ENCODE measurements at places on chromosomes 7 and 10.

DNA sequence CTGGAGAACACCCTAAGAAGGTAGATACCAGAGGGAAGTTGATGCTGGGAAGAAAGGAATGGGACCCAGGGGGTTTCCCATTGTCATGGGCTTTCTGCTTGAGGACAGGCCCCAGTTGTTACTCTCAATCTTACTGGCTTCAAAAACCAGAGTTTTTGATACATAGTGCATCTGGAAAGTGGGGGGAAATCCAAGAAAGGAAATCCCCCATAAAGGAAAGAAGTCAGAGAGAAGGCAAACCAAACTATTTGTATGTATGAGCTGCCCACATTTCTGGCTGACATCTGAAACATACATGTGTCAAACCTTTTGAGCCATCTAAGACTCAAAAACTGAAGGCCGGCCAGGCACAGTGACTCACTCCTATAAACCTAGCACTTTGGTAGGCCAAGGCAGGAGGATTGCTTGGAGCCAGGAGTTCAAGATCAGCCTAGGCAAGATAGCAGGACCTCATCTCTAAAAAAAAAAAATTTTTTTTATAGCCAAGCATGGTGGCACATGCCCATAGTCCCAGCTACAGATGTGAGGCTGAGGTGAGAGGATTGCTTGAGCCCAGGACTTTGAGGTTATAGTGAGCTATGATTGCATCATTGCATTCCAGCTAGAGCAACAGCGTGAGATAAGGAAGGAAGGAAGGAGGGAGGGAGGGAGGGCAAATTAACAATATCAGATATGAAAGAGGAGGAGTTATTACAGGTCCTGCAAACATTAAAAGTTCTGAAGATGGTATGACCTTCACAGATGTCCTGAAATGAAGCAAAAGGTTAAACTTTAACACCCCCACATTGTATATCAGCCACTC is 6.7 kb upstream of the COA1 start:
- DNase-seq, result no peak

DNA sequence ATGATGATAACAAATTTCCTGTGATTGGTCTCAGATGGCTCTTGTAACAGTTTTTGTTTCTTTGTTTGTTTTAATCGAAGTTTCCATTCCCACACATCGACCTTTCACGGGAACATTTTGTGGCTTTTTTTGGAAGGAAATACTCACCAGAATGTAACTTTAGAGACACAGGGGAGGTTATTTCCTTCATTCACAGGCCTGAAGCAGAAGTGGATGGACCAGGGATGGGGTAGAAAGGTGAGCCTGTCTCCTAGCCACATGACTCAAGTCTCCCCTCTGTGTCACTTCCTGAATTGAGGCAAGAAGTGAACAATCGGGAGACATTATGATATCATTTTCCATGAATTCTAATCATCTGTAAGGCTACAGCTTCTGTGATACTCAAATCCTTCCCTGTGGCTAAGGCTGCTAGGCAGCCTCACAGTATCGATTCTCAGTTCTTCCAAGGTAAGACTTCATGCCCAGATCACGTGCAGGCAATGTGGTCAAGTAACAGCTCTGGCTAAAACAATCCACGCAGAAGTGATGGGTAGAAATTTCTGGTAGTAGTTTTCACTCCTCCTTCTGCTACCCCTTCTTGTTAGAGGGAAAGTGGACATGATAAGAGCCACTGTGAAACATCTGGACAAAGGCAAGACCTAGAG is 203.9 kb upstream of the NEBL start:
- no peak for DNase-seq

DNA sequence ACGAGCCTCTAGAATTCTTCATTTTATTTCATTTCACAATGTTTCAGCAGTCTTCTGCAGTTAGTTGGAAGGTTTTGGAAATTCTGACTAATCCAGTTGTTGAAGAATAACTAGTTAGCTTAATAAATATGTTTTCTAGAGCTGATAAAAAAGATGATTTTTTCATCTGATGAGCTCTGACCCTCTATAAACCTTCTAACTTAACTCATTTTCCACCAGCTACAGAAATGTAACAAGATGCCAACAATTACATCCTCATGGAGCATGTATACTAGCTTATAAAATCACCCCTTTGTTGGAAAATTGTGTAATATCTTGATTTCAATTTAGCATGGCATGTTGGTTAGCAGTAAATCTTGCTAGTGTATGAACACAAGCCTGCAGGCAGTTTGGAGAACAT is 33.1 kb downstream of the KAT6B start:
- DNase-seq, result no peak

DNA sequence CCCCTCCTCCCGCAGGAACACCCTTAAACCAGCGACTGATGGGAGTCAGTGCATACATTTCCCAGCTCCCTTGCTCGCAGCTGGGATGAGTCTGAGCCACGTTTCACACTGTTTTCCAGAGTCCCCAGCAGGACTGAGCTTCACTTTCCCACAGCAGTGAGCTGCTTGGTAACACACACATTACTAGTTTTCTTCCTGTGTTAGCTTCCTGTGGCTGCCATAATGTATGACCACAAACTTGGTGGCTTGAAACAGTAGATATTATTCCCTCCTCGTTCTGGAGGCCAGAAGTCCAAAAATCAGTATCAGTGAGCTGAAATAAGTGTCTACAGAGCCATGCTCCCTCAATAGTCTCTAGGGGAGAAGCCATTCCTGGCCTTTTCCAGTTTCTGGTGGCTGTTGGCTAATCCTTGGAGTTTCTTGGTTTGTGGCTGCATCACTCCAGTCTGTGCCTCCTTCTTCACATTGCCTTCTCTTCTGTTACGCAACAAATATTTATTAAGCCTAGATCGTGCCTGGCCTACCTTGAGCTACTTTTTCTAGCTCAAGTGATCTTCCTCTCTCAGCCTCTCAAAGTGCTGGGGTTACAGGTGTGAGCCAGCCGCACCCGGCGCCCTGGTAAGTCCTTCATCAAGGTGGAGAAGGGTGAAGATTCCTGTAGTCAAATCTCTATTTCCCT is 26.2 kb upstream of the CARD11 start:
- DNase-seq, result no peak

DNA sequence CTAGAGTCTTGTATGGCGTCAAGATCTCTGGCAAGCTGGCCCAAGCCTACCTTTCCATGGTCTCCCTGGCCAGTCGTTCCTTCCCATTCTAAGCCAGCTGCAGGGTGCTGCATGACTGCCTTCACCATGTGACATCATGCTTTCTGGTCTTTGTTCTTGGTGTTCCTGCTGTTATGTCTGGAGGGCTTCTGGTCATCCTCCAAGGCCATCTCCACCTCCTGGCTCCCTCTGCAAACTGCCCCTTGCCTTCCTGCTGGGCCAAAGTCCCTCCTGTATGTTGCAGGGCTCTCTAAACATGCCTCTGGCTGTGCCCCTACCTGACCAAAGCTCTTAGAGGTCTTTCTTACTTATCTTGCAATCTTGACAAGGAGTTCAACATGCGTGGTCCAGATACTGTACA is 44.4 kb upstream of the SHH start:
- no peak for DNase-seq

DNA sequence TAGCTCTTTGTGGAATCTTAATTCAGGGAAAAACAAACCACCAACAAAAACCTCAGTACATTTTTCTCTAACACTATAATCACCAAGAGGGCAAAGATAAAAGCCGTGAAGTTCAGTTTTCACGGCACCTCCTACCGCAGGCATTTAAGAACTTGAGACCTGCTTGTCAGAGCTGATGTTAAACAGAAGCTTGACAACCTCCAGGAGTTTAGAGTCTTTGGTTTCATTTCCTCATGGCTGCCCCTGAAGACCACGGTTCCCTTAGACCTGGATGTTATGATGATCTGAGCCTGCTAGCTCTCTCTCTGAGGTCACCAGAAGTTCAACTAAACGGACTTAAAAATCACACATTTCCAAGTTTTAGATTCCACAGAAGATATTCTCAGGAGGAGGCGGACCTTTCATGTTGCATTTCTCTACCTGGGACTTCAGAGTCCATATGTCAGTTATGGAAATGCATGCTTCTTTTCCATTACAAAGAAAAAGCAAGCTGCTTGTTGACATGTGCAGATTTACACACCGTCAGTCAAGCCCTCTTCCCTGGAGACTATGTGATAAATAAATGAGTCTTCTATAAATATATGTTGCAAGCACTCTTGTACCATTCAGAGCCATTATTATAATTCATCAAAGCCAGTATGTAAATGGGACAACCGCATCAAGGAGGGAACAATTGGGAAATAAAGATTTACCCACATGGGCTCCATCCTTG is 258.0 kb downstream of the GFRA1 start:
- no peak for DNase-seq

GRCh38 chr7:78195281-78195680 is 396.7 kb downstream of the PHTF2 start:
- DNase-seq, result no peak

GRCh38 chr7:73779517-73779916 is 9.4 kb upstream of the CLDN3 start:
- DNase-seq, result no peak

DNA sequence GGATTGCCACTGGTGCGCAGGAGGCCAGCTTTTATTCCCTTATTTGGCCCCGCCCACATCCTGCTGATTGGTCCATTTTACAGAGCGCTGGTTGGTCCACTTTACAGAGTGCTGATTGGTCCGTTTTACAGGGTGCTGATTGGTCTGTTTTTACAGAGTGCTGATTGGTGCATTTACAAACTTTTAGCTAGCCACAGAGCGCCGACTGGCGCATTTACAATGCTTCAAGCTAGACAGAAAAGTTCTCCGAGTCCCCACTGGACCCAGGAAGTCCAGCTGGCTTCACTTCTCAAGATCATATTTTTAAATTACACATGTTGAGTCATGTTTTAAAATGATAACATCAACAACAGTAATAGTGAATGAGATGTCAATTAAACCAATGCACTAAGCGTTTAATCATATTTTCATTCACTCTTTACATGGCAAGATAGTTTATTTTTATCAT is 128.3 kb downstream of the CUBN start:
- no peak for DNase-seq

DNA sequence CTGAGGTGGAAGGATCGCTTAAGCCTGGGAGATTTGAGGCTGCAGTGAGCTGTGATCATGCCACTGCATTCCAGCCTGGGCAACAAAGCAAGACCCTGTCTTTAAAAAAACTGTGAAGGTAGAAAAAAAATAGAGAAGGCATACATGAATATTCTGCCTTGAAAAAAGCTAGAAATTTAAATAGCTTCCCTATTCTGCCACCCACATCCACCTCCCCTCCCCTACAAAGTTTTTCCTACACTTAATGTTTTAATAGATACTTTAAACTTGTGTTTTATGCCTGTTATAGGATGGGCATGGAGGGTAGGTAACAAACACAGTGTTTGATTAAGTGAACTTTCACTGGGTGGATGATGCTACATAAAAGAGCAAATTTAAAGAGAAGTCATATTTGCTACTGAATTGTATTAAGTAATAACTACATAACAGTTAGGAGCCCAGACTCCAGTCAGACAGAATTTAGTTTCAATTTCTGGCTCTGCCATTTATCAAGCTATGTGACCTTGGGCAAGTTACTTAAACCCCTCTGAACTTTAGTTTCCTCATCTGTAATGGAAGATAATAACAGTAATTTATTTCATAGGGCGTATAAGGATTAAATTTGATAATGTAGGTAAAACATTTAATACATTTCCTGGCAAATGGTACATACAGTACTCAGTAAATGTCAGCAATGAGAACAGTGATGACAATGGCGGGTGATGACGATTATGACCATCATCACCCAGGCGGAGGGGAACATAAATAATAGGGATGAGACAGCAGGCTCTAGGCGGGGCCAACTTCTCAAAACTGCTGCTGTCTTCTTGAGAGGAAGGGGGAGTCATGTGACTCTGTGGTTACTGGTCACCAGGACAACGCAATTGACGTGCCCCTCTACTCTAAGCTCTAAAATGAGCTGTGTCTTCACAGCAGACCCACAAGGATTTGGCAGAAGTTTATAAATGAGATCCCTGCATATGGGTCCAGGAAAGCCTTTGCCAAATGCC is 15.8 kb downstream of the DNMBP start:
- peak; percentile 6 for DNase-seq

DNA sequence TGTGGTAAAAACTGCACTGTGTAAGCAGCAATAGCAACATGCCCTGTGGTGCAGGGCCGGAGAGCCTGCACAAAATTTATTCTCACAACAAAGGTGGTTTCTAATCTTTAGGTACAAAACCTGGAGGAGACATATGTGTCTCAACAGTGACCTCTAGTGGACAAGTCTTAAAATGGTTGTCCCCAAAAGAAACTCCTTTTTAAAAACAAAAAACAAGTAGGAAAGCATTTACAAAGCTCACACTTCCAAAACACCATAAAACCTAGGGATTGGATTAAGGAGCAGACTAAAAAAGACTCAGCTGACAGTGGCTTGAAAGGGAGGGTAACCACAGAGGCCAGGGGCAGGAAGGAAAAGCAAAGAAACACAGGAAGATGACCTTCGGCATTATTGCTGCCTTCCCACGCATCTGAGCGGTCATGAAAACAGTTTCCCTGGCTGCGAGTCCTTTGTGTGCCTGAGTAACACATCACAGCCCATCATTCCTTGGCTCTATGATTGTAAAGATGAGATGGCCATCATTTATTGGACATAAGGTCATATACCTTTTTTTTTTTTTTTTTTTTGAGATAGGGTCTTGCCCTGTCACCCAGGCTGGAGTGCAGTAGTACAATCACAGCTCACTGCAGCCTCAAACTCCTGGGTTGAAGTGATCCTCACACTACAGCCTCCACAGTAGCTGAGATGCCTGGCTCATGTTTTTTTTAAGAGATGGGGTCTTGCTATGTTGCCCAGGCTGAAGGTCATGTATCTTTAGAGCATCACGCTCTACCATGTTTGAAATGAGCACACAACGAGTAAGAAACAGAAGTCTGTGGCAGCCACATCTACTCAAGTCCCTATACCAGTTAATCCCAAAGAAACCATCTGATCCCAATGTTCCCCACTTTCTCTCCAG is 39.5 kb downstream of the RSU1 start:
- no peak for DNase-seq

DNA sequence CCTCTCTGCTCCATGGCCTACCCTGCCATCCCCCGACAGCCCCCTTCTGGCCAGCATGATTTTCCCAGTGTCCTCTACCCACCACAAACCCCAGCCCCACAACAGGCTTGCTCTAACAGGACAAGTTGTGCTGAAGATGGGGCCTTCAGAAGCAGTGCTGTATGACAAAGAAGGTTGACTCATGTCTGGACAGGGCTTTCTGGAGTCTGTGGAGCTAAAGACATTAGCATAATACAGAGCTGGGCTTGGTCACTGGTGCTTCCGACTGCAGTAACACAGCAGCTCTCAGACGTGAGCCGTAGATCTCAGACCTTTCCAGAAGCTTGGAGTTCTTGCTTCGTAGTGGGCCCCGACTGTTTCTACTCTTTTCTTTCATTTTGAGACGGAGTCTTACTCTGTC is 100.5 kb downstream of the GTF2IRD1 start:
- DNase-seq, result no peak
